Adrenal gland (tissue), 19 donors: ENCODE measurements at places on chromosomes 7 and 10.

- no peak for DNase-seq
Measured at GRCh38 chr10:100508691-100509150, 10.9 kb downstream of the SEC31B start.

DNA sequence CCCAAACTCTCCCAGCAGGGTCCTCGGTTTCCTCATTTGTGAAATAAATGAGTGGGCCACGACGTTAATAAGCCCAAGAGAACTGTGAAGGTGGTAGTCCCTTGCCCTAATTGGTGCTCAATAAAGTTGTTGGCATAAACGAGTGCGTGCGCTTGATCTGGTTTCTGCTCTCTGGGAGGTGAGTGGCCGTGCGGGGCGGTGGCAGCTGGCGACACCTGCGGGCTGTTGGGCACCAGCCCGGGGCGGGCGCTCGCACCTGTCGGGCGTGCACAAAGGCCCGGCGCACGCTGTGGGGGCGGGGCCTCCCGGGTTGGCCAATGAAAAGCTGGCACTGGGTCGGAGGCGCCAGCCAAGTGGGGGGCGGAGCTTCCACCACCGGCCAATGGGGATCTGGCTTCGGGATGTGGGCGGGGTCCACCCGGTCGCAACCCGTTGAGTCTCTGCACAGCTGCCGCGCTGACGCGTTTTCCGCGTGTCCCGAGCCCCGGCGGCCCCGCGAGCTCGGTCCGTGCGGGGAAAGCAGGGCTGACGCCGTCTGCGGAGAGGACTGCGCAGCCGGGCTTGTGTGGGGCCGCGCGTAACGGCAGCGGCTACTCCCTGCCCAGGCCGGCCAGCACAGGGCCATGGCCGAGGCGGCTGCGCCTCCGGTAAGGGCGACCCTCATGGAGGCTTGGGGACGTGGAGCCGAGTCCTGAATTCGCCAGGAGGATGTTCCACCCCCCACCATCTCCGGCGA, 23.0 kb downstream of the ZNF783 start:
- peak; percentile 97 for DNase-seq

DNA sequence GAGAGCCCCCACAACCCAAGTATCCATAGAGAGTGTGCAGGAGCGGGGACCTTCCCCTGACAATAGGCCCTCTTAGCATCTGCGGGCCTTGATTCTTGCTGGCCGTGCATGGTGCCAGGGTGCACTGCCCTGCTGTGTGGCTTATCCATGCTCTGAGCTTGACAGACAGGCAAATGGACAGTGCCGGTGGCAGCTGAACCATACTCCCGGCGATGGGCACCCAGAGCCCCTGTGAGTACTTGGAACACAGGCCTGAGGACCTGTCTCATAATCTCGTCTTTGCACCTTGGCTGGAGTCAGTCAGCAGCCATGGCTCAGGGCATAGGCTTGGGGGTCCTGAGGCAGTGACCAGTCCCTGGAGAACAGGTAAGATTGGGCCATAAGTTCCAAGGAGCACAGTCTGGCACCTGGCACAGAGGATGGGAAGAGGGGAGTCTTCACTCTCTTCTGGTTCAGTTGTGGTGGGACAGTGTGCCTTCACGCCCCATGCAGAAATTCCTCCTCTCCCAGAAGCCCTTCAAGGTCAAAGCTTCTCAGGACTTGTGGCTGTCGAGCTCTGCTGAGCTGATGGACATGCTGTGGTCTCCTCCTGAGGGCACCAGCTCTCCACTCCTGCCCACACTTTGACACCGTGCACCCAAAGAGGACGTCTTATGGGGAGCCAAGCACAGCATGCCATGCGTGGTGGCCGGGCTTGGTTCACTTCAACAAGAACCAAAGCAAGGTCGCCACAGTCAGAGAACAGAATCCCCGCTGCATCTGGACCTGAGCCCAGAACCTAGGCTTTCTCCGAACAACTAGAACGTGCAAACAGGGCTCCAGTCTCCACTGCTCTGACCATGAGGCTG, 59.4 kb upstream of the CAMK2B start:
- DNase-seq, result no peak

DNA sequence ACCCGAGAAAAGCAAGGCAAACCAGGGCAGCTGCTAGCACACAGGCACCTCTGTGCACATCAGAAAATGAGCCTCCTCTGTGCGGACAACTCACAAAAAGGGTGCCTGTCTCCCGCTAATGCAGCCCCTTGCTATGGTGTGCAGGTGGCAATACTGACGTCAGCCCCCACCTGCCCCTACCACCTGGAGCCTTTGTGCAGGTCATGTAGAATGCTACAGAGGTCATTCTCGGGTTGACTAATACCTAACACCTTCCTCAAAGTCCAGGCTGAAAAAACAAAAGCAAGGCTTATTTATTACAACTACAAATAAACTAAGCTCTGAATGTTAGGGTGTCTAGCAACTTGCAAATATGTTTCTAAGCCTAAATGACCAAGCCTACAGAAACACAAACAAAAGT, 13.9 kb downstream of the PIP4K2A start:
- no peak for DNase-seq

DNA sequence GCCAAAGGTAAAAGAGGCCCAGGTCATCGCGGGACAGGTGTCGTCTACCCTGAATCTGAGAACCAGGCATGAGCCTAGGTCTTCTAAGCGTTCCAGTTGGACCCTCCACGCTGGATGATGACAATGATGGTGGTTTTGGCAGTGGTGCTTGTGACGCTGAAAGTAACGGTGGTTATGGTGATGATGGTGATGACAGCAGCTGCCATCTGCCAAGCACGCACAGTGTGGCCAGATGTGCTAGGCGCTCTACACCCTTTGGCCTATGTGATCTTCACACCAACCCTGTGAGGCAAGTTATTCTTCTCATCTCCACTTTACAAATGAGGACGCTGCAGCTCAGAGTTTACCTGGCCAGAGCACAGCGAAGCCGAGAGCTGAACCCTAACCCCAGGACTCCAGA, 93.9 kb downstream of the FAM53B start:
- DNase-seq, result no peak

GRCh38 chr7:26694141-26694540, 170.2 kb downstream of the SKAP2 start:
- DNase-seq, result no peak

DNA sequence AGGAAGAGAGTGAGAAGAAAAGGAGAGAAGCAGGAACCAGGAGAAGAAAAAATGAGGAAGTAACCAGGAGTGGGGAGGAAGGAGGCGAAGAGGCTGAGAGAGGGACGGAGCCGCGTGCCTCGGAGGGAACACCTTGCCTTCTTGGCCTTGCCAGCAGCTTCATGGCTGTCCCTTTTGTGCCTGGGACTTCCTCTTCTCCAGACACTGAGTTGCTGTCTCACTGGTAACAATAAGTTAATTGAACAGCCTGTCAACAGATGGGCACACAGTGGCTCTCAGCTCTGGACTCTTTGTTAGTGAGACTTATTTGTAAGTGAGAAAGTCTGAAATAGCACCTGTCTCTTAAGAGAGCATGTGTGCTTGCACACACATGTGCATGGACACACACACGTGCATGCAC, 83.2 kb downstream of the GATA3 start:
- DNase-seq, result no peak

- DNase-seq, result no peak
Measured at GRCh38 chr7:22357311-22358175, 589 bp upstream of the RAPGEF5 start.

GRCh38 chr10:75472685-75473084, 41.3 kb downstream of the LRMDA start:
- no peak for DNase-seq

DNA sequence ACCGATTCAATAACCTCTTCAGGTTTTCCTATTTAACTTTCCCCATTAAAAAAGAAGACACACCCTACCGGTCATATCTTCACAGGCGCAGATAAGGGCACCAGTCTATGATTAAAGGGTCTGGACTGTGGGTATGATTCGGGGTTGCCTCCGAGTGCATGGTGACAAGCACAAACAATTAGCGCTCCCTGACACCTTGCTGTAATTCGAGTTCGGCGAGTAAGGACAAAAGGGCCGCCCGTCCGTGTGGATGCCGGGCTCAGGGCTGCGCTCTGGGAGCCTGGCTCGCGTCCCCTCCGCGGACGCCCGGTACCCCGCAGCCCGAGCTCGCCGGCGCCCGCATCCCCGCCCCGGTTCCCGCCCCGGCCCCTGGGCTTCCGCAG, 111.9 kb upstream of the RHEB start:
- peak; percentile 23 for DNase-seq

DNA sequence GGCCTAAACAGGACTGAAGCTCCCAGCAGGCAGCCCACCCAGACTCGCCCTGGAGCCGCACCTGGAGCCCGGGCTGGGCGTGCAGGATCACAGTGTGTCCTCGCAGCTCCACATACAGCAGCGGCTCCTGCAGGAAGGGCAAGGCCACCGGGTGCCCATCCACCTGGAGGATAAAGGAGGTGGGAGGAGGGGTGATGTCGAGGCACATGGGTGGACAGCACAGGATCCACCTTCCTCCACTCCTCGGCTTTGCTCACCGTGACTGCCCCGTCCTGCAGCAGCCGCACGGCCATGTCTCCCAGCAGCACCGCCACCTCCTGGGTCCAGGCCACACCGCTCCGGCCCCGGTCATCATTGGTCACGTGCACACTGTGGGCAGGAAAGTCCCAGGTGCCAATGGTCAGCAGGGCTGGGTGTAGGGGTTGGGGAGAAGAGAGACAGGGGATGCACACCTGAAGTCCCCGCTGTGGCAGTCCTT, 16.8 kb downstream of the ATP6V1F start:
- DNase-seq, result no peak

GRCh38 chr7:48040944-48041652, 5.8 kb downstream of the C7orf57 start:
- DNase-seq, result no peak

DNA sequence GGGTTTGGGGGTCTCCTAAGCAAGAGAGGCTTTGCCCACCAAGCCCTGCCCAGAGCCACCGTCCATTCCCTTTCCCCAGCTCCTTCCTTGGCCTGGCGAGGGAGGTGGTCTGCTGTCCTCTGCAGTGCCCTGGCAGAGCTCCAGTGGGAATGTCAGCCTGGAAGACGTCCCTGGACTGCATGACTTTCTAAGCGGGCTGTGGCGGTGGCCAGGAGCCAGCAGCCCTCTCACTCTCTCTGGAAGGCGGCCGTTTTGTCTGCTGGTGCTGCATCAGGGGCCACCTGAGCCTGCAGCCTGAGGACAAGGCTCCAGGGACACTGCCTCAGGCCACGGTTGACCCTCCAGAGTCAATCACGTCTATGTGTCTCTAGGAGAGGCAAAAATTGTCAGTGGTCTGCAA, 271.0 kb downstream of the SKAP2 start:
- peak; percentile 7 for DNase-seq

GRCh38 chr7:2954433-2954853, 89.2 kb downstream of the CARD11 start:
- DNase-seq, result no peak

GRCh38 chr7:33776788-33777187, 128.6 kb upstream of the BMPER start:
- no peak for DNase-seq

GRCh38 chr10:99784016-99784726, 1.7 kb downstream of the ABCC2 start:
- peak; percentile 58 for DNase-seq

GRCh38 chr10:80382989-80383388, 25.4 kb upstream of the PRXL2A start:
- peak; percentile 61 for DNase-seq

- DNase-seq, result no peak
Measured at GRCh38 chr7:63039882-63040281, 958.8 kb upstream of the ZNF722 start.

DNA sequence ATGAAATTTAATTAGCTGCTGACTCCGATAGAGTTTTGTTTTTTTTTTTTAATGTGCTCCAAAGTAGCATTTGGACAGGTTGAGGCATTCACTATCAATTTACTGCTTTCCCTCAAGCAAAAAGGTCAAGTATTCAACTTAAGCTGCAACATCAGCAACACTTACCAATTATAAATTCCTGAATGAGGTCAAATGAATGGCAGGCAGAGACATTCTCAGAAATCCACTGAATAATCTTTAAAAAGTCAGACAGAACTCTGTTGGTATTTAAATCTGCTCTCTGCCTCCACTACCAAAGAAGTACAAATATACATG, 62.8 kb downstream of the GSAP start:
- no peak for DNase-seq

DNA sequence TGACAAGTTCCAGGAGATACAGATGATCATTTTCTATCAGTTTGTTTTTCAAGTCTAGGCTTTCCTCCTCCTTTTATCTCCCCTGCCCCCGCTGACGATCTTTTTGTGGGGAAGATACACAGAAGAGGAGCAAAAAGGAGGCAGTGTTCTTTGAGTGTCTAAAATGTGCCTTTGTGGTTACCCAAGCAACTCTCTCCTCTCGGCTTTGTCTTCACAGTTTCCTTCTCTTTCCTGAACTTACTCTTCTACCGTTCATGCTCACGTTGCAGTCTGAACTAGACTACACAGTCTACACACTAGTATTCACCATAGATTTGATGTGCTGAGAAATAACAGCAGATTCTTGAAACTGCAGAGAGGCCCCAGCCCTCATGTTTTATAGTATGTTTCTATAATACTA, 23.6 kb downstream of the CEP41 start:
- no peak for DNase-seq

GRCh38 chr7:26912338-26912737, 47.9 kb upstream of the SKAP2 start:
- no peak for DNase-seq

DNA sequence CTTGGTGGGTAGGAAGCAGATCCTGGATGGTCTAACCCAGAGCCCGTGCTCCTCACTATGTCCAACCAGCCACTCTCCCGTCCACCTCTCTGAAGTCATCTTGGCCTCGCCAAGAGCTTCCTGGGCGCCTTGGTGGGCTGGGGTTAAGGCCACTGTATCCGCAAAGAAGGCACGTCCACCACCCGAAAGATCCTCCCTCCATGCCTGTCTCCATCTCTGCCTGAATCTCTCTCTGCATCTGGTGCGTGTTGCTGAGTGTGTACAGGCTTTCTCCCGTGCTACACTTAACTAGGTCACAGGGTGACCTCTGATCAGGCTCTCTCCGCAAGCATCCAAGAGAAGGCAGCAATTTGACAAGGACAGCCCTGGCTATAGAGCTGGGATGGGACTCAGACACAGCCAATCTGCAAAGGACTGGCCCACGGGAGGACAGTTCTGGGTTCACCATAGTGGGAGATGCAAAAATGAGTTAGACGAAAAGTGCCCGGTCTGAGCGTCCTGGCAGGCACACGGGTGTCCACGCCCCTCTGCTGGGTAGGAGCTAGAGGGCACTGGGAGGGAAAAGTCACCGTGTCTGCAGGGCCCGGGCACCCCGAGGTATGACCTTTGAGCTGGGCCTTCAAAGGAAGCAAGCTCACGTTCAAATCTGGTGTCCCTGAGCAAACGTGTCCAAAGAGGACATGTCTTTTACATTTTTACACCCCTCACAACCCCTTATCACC, 9.4 kb upstream of the RFC2 start:
- DNase-seq, result no peak

- no peak for DNase-seq
Measured at GRCh38 chr7:2010551-2011265, 222.0 kb downstream of the MAD1L1 start.

- no peak for DNase-seq
Measured at GRCh38 chr7:30224511-30225062, 59.8 kb upstream of the ZNRF2 start.

DNA sequence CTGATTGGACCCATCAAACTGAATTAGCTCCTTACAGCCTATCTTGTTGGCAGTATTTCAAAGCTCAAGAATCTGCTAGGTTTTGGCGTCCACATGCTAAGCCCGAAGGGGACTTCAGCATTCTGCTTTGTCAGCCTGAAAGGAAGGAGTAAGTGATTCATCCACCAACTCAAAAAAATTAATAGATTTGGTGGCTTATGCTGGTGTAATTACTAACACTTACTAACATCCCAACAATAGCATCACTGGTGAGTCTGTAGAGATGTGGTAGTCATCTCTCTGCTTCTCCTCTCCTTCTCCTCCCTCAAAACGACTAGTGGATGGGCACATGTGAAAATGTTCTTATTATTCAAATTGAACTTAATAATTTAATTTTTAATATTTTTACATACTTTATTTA, 53.8 kb upstream of the EGR2 start:
- no peak for DNase-seq
